ENCODE measurements at places on chromosomes 4 and X. TPM values are rescaled to one million over a fixed set of nuclear protein-coding genes. Genes with fewer than 3 reads are reported as not detected.

DNA sequence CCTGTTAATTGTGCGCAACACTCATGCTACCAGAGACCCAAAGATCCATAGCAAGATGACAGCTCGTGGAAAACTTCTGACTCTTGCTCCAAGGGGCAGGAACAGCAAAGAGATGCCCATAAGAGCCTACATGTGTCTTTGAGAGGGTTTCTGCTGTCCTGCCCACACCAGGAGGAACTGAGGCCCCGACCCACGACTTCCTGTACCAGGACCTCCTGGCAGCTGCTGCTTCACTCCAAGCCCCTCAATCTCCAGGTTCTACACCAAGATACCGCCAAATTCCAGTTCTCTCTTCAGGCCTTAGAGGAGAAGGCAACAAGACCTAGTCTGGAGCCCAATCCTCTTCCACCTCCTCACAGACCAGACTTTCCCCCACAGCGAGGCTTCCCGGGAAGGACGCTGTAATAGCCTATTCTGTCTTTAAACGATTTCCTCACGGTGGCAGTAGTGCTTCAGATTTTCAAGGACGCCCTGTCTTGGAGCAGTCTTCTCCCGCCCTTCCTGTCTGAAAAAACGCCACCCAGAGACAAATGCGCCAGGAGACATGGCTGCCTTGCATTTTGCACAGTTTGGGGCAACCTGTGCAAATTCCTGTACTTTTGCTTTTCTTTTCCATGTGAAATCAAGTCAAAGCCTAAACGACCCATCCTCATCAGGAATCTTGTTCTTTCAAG is 230.2 kb upstream of the STK26 start:
- no peaks in the 10 kb centered on the region for H3K4me1 ChIP-seq
- peak overlapping the region; percentile 47 for H3K4me3 ChIP-seq
- no peaks in the 10 kb centered on the region for H3K36me3 ChIP-seq
- H3K27ac ChIP-seq: peak overlapping the region; percentile 69

GRCh38 chr4:184907216-184907615 is 81.4 kb upstream of the ACSL1 start:
- DNase-seq: no peak
- H3K4me1 ChIP-seq: no peaks in the 10 kb centered on the region
- 0 out of 2 replicates have a peak, but pooled peaks cover 2% of the 10 kb centered on the region for H3K27me3 ChIP-seq
- H3K27ac ChIP-seq: no peak overlapping the region
- H3K4me3 ChIP-seq: no peak overlapping the region
- H3K36me3 ChIP-seq: no peaks in the 10 kb centered on the region

- peaks cover 11% of the 10 kb centered on the region for H3K4me1 ChIP-seq
- DNase-seq: peak; percentile 54
- no peaks in the 10 kb centered on the region for H3K36me3 ChIP-seq
- H3K27me3 ChIP-seq: no peaks in the 10 kb centered on the region
These were observed 210.4 kb downstream of the PALLD start for GRCh38 chr4:168707205-168707604.

- H3K36me3 ChIP-seq: no peaks in the 10 kb centered on the region
- H3K4me3 ChIP-seq: no peak overlapping the region
- H3K27me3 ChIP-seq: no peaks in the 10 kb centered on the region
- no peak for DNase-seq
- peaks cover 4% of the 10 kb centered on the region for H3K4me1 ChIP-seq
These were observed 93.3 kb upstream of the MAML3 start for GRCh38 chr4:140247237-140247636.

GRCh38 chrX:2145692-2146367 is 354.9 kb downstream of the DHRSX start:
- DNase-seq: no peak
- H3K4me3 ChIP-seq: no peak overlapping the region
- H3K36me3 ChIP-seq: no peaks in the 10 kb centered on the region
- no peaks in the 10 kb centered on the region for H3K4me1 ChIP-seq

- peaks cover 3% of the 10 kb centered on the region for H3K4me1 ChIP-seq
- no peak overlapping the region for H3K27ac ChIP-seq
- H3K4me3 ChIP-seq: no peak overlapping the region
- DNase-seq: no peak
- H3K27me3 ChIP-seq: peaks cover 2% of the 10 kb centered on the region
These were observed 66.7 kb upstream of the NOCT start for GRCh38 chr4:138948918-138949317.

DNA sequence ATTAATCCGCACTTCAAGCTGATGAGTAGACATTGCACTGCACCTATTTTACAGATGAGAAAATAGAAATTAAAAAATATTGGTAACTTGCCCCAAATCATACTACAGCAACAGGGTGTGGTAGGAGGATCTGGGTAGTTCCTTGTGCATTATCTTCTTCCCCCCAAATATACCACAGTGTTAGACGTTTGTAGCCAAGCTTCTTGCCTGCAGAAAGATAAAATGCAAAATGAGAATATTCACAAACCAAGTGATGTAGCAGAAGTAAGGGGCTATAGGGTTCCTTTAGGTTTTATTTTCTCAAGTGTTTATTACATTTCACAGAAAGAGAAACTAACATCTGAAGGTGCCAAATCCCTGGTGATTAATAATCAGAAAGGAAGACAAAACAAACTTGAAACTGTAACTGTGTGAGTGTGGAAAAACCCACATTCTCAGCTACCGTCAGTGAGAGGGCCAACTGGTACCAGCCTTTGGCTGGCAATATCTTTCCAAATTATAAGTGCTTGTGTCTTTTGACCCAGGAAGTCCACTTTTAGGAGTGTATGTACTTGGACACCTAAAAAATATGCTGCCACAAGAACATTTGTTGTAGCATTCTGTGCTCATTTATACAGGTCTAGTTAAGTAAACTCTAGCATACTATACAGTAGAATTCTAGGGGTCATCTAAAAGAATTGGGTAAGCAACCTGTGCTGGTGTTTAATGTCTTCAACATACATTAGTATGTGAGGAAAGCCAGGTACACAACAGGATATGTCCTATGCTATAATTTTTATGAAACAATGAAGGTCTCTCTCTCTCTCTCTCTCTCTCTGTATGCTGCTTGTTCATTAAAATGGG is 6.7 kb upstream of the CD38 start:
- H3K27ac ChIP-seq: no peak overlapping the region
- H3K4me3 ChIP-seq: no peak overlapping the region
- H3K4me1 ChIP-seq: no peaks in the 10 kb centered on the region

DNA sequence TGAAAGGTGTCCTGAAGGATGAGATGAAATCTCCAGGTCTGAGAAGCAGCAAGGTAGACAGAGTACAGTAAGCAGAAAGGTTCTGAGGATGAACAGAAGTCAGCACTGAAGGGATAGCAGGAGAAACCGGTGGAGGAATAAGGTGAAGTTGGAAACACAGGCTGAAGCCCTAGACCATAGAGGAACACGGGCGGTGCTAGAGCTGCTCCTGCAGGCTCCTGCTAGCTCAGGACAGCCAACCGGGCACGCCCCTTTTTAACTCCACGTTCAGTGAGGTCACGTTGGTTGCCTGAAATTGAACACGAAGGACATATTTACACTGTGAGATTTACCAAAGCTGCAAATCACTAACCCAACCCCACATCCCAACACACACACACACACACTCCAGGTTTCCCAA is 1886.4 kb upstream of the AGA start:
- no peak overlapping the region for H3K4me3 ChIP-seq
- no peak for DNase-seq
- no peaks in the 10 kb centered on the region for H3K27me3 ChIP-seq
- H3K27ac ChIP-seq: no peak overlapping the region
- H3K4me1 ChIP-seq: no peaks in the 10 kb centered on the region

GRCh38 chr4:138680989-138681604 is 334.5 kb upstream of the NOCT start:
- H3K4me3 ChIP-seq: no peak overlapping the region
- DNase-seq: peak; percentile 79
- peaks cover 3% of the 10 kb centered on the region for H3K4me1 ChIP-seq

DNA sequence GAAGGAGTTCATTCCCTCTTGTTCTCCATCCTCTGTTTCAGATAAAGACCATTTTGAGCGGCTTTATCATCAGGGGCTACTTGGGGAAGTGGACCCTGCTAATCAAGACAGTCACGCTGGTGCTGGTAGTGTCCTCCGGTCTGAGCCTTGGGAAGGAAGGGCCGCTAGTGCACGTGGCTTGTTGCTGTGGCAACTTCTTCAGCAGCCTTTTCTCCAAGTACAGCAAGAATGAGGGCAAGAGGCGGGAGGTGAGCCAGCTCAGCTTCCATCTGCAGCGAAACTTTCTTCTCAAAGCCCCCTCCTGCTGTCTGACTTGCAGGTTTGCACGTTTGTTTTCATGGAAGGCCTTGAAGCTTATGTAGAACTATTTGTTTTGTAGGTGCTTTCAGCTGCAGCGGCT is 49.5 kb downstream of the CLCN4 start:
- no peak overlapping the region for H3K4me3 ChIP-seq
- no peaks in the 10 kb centered on the region for H3K27me3 ChIP-seq
- no peak for DNase-seq
- no peaks in the 10 kb centered on the region for H3K4me1 ChIP-seq
- H3K36me3 ChIP-seq: no peaks in the 10 kb centered on the region

DNA sequence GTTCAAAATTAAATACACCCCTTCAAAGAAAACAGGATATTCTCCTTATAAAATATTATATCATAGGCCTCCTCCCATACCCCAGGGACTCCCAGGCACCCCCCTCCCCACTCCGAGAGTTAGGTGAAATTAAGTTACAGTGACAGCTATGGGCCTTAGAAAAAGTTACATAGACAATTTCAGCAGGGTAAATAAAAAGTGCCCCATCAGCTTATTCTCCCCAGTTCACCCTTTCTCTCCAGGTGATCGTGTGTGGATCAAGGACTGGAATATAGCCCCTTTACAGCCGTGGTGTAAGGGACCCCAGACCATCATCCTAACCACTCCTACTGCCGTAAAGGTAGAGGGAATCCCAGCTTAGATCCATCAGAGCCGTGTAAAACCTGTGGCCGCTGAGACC is 147.6 kb upstream of the FGF16 start:
- no peak overlapping the region for H3K27ac ChIP-seq
- H3K36me3 ChIP-seq: no peaks in the 10 kb centered on the region
- no peaks in the 10 kb centered on the region for H3K27me3 ChIP-seq
- no peaks in the 10 kb centered on the region for H3K4me1 ChIP-seq

DNA sequence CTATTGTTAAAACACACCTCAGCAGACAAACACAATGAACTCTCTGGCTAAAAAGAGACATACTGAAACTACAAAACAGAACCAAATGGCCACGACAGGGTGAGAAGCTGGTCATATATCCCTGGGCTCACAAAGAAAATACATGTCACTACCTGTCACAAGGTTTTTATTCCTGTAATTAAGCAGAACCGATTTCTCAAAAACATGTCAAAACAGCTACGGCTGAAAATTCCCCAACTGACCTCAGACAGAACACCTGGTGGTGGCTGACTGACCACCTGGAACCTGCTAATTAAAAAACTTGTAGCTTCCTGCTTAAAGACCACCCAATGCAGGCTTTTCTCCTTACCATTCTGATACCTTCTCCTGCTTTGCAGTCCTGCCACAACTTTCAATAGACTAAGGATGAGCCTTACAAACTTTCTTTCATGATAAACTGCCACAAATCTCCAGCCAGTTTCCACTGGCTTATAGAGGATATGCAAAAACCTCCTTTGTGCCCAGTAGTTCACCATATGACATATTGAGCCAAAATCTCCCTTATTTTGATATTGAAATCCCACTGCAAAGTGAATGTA is 571.9 kb downstream of the SPOCK3 start:
- H3K4me3 ChIP-seq: no peak overlapping the region
- no peak overlapping the region for H3K27ac ChIP-seq
- no peak for DNase-seq

DNA sequence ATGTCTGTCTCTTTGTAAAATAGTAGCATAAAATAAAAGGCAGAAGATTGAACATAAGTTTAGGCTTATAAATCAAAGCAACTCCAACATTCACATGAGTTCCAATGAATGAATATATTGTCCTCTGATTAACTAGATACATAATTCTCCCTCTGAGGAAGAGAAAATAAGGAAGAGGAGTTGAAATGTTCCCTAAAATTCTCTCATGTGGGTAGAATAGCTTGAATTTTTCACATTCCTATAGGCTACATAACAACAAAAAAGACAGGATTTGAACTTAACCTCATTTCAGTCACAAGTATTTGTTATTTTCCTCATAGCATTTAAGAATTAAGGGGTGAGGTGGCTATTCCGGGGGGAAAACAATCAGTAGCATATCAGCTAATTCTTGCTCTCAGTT is 462.4 kb upstream of the NDST4 start:
- no peaks in the 10 kb centered on the region for H3K4me1 ChIP-seq
- DNase-seq: no peak
- no peaks in the 10 kb centered on the region for H3K27me3 ChIP-seq
- no peaks in the 10 kb centered on the region for H3K36me3 ChIP-seq

- H3K27ac ChIP-seq: no peak overlapping the region
- H3K27me3 ChIP-seq: no peaks in the 10 kb centered on the region
- H3K4me3 ChIP-seq: no peak overlapping the region
- H3K36me3 ChIP-seq: no peaks in the 10 kb centered on the region
These were observed 21.4 kb upstream of the NOX1 start for GRCh38 chrX:100895365-100896075.

- H3K4me1 ChIP-seq: peaks cover 3% of the 10 kb centered on the region
- H3K27ac ChIP-seq: no peak within 1 kb of the TSS
- peak within 1 kb of the TSS; percentile 53 for H3K4me3 ChIP-seq
These were observed at the start of gene APLN for GRCh38 chrX:129654652-129655546. Gene APLN (minus strand): TSS chrX:129654956. CDS start chrX:129654630, 326 bp downstream.

GRCh38 chr4:121397941-121398601 is 17.3 kb upstream of the QRFPR start:
- DNase-seq: no peak
- H3K27ac ChIP-seq: no peak overlapping the region
- no peaks in the 10 kb centered on the region for H3K27me3 ChIP-seq
- no peak overlapping the region for H3K4me3 ChIP-seq

- H3K4me3 ChIP-seq: no peak overlapping the region
- no peak overlapping the region for H3K27ac ChIP-seq
- H3K27me3 ChIP-seq: no peaks in the 10 kb centered on the region
- peak; percentile 54 for DNase-seq
- H3K4me1 ChIP-seq: peaks cover 21% of the 10 kb centered on the region
These were observed 51.5 kb downstream of the SEL1L3 start for GRCh38 chr4:25811374-25811690.

DNA sequence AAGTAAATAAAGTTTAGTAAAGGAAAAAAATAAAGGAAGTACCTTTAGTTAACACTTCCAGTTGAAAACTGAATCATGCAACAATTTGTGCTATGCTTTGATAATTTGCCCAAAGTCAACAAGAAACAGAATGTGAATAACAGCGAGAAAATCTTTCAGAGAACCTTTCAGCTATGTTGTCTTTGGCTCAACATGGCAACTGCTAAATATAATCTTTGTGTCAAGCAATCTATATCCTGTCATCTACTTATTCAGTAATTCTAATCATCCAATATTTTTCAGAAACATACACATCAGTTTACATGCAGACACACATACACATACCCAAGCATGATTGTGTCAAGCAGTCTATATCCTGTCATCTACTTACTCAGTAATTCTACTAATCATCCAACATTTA is 136.0 kb upstream of the PABPC4L start:
- H3K36me3 ChIP-seq: no peaks in the 10 kb centered on the region
- no peaks in the 10 kb centered on the region for H3K27me3 ChIP-seq
- no peak for DNase-seq
- no peaks in the 10 kb centered on the region for H3K4me1 ChIP-seq
- H3K4me3 ChIP-seq: no peak overlapping the region

FGF5 gene
- total RNA-seq: 18.6 TPM

LGI2 gene
- not detected for total RNA-seq

ANTXR2 gene
- 115 TPM for total RNA-seq

PRKG2 gene
- total RNA-seq: 2.0 TPM

PABPC1L2B gene
- total RNA-seq: not detected

AFF2 gene
- total RNA-seq: 0.72 TPM

FAM184B gene
- 0.18 TPM for total RNA-seq

SPANXA1 gene
- not detected for total RNA-seq

SCML2 gene
- 1.7 TPM for total RNA-seq

CLTRN gene
- under 0.01 TPM for total RNA-seq

HEPH gene
- 23.5 TPM for total RNA-seq

P2RY10 gene
- not detected for total RNA-seq

HELT gene
- not detected for total RNA-seq

RAB41 gene
- not detected for total RNA-seq

C4orf36 gene
- total RNA-seq: 0.28 TPM

CLDN22 gene
- not detected for total RNA-seq
